ENCODE measurements at places on chromosomes 2 and 18.

- no peak for DNase-seq
Measured at GRCh38 chr2:8080063-8080462, 601.8 kb upstream of the ID2 start.

GRCh38 chr2:120442923-120443571, 97.1 kb downstream of the INHBB start:
- DNase-seq = no peak

- DNase-seq = no peak
Measured at GRCh38 chr2:119301413-119301812, 65.2 kb downstream of the C2orf76 start.

GRCh38 chr2:63029058-63029457, 21.6 kb upstream of the OTX1 start:
- no peak for DNase-seq

DNA sequence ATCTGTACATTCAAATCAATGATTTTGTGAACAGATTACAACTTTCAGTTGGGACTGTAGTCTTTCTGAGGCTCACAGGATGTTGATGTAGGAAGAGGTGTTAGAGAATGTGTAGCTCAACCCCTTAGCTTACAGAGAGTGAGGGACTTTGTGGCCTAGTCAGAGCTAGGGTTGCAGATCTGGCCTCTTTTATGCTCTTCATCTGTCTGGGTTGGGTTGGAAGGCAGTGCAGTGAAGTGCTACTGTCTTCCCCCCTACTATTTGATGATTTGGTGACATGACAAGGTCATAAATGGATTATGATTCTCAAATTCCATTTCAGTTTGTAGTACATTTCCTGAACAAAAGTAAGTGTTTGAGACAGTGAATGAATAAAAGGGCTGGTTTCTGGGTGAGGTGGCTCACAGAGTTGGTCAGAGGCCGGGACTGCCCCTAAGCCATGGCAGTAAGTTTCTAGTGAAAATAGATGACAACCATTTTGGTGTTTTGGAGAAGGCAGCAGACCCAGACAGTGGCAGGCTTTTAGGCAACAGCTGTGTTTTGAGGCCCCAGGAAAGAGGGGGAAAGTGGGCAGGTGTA, 21.6 kb downstream of the MAP4K4 start:
- no peak for DNase-seq

- DNase-seq = no peak
Measured at GRCh38 chr2:228646061-228646460, 464.6 kb upstream of the SPHKAP start.

DNA sequence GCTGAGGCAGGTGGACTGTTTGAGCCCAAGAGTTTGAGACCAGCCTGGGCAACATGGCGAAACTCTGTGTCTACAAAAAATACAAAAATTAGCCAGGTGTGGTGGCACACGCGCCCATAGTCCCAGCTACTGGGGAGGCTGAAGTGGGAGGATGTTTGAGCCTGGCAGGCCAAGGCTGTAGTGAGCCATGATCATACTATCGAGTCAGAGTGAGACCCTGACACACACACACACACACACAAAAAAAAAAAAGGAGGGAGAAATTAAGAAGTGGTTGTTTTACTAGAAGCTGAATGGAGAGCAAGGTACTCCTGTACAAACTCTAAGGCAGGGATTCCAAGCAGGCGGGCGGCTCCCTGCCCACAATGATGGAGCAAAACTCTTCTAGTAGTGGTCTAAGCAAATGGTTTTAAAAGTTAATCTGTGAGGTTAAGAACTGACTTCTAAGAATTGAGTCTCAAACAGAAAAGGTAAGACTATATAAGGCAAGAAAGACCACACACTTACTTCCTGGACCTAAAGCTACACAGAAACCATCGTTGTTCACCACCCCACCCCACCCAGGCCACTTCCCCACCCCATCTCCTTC, 2.6 kb downstream of the ANKRD44 start:
- DNase-seq = no peak

- no peak for DNase-seq
Measured at GRCh38 chr2:99863903-99864270, 278.5 kb downstream of the AFF3 start.

GRCh38 chr2:218658671-218659257, 659 bp downstream of the ZNF142 start:
- no peak for DNase-seq

DNA sequence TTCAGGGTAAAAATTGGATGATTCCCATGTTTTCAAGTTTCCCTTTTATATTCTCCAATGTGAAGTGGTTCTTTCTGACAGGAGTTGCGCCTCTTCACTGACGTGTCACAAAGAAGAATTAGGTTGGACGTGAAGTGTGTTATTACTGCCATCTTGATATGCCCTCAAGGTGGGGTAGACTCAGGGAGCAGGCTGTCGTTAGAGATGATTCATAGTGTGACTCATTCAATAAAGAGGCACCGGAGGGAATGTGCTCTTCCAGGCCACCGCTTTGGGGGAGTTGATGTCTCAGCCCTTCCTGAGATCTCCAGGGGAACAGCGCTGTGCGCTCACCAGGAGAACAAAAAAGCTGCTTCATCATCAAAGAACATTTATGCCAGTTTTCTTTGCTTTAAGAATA, 3.6 kb upstream of the DGKD start:
- DNase-seq = peak; percentile 78

- DNase-seq = no peak
Measured at GRCh38 chr18:69085951-69086350, 288.1 kb downstream of the CCDC102B start.

DNA sequence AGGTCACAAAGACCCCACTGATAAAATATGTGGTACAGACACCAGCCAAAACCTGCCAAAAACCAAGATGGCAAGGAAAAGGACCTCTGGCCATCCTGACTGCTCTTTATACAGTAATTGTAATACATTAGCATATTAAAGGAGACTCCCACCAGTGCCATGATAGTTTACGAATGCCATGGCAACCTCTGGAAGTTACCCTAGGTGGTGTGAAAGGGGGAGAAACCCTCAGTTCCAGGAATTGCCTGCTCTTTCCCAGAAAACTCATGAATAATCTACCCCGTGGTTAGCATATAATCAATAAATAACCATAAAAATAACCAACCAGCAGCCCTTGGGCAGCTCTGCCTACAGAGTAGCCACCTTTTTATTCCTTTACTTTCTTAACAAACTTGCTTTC, 129.8 kb upstream of the EPB41L3 start:
- no peak for DNase-seq

DNA sequence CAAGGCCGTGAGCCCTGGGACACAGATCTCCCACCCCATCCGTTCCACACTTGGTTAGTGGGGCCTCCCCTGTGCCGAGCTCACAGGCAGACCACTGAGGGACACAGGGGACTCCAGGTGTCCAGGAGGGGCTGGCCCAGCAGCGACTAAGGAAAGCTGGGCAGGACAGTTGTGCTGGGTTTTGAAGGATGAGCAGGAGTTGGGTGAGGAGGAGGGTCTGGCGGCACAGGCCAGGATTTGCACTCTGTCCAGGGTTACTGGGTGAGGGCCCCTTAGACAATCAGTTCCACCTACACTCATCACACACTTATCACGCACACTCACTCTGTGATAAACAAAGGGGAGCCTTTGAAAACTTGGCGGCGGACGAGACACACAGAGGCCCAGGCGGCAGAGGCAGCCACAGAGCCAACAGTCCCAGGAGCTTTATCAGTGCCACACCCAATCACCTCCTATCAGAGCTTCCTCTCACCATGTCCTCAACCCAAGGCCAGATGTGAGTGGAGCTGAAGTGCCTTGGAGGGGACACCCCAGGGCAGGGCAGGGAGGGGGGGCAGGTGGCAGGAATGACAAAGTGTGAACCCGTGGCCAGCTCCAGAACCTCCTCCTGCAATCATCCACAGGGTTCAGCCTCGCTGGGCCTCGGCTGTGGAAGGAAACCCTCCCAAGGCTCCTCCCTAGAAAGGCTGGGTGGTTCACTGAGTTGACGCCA, 26.6 kb downstream of the BIN1 start:
- DNase-seq = no peak

DNA sequence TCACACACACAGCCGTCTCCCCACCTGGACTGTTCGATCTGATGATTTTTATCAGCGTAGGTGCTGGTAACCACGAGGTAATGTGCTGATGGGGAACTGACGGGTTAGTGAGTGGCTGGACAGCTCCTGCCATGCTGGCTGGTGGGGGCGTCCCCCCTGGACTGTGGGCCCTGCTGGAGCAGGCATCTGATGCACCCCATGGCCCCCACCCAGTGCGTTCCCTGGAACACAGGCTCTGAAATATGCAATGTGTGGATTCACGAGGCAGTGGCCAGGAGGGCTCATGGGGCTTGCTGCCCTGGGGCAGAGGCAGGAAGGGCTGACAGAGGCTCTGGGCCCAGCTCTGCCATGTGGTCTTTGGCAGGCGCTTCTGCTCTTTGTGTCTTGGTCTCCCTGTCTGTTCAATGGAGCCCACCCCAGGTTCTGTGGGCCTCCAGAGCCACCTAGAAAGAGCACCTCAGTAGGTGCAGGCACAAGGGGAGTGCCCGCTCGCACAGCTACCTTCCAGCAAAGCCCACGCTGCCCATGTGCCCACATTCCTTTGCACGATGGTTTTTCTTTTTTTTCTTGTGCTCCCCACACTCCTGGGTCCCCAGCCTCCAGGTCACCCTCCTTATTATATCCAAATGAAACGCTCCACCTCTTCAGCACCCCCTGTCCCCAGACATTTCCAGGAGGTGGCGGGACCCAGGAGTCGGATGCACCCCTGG, 10.3 kb upstream of the PXDN start:
- no peak for DNase-seq

DNA sequence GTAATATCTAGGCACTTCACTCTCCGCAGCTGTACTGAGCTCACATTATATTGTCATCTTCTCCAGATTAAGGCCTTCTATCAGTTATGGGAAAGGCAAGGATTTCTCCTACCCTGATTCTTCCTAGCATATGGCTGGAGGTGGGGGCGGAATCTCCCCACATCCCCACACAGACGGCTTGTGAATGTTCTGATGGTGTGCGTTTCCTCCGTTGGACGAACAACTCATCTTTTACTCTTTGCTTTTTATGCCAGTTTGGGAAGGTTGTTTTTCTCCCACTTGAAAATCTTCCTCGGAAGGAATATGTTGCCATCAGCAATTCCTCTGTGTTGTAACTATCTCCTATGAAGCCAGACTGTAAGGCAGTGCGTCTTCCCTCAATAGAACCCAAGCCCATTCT, 24.3 kb downstream of the KLHL29 start:
- no peak for DNase-seq

DNA sequence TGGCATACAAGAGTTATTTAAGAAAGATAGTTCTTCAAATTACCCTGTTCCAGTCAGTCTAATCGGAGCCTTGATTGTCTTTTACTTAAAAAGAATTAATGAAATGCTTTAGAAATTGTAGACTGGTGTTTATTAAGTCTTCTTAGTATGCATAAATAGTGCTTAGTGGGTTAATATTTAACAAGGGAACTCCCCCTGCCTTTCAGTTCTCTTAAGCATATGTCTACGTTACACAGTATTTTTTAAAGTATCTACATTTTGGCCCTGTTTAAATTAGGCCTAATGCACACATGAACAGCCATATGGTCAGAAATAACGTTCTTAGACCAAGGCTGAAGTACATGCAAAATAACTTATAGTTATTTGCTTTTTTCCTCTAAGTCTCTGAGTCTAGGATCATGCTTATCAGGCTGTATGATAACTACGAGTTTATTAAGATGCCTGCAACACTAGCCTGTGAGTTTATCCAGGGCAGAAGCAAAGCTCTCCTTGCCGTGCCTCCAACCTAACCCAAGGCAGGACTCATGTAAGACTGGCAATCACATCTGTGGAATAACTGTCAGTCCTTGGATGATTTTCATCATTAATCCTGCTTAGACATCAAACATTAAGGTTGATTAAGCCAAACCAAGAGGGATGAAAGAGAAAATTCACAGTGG, 6.7 kb downstream of the BCL2 start:
- no peak for DNase-seq

GRCh38 chr2:10309286-10309685, 6.6 kb downstream of the HPCAL1 start:
- no peak for DNase-seq

DNA sequence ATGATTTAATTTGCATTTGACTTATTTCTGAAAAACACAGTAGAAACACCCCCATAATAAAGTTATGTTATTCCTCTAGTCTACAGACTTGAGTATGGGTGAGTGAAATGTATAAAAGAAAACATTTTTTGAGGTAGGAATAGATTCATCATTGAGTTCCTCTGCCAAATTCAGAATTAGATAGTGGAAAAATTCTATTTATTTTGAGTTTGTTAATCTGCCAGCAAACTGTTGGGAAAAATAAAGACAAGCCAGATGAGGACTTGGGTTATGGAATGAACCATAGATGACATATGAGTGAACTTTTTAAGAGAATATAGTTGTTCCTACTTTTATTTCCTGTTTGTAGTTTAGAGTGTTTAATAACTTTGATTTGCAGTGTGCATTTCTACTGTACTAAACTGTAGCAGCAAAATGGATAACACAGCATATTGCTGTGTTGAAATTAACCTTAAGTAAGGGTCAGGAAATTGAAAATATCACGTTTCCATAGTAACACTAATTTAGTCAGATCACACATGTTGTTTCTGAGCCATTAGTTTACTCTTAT, 35.6 kb upstream of the PNPT1 start:
- no peak for DNase-seq

GRCh38 chr2:109419960-109420370, 193.8 kb downstream of the SEPTIN10 start:
- DNase-seq = no peak

- no peak for DNase-seq
Measured at GRCh38 chr2:19358242-19359020, at the start of gene OSR1. Gene OSR1, minus strand, starts transcription at chr2:19358623. Its CDS starts 4,818 bp downstream, at chr2:19353805.

DNA sequence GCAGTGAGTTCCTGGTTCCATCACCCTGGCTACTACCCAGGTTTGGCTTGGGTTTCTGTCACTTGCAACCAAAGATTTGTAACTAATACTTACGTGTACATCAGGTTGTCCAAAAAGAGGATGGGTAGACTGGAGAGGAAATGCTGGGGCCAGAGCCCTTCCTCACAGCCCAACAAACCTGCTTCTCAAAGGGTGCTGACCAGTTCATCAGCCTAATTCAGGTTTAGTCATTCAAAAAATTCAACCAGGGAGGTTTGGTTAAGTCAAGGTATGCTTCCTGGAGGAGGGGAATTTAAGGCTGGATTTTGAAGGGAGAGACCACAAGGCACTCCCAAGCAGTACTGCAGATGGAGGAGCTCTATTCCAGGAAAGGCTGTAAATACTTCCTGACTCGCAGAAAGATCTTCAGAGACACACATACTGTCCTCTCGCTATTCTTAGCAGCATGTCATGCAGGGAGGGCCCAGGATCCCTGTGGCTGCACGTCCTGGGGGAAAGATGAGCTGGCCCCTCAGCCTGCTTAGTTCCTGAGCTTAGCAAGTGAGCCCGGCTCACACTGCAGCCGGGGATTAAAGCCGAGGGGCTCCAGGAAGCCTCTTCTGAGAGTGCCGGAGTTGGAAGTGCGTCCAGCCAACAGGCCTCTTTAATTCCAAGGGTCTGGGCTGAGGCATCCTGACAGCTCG, 40.0 kb upstream of the BIN1 start:
- DNase-seq = no peak

DNA sequence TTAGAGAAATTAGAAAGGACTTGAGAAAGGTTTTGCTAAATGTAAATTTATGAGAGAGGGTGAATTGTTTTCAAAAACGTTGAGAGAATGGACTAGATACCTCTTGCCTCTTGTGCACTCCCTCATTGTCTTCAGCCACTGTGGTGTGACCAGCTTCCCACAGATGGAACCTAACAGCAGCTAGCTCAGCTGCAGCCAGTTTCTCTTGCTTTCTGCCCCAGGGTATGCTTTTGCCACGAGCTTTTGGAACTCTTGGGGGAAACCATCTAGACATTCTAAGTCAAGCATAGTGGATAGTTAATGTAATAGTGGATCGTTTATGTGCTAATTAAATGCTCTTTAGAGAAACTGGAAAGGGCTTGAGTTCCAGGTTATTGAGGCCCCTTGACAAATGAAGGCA, 288.2 kb downstream of the CTNNA2 start:
- DNase-seq = no peak

- DNase-seq = no peak
Measured at GRCh38 chr2:203177361-203177760, 61.5 kb upstream of the CYP20A1 start.
